ENCODE measurements at places on chromosomes 3 and 15. TPM values are rescaled to one million over a fixed set of nuclear protein-coding genes. Genes with fewer than 3 reads are reported as not detected.

GRCh38 chr3:5227812-5228211 lies 40.3 kb downstream of the EDEM1 start:
- DNase-seq = no peak

GRCh38 chr15:66701422-66702034 lies 508 bp upstream of the SMAD6 start:
- DNase-seq = peak; percentile 63

Gene TMEM40
- total RNA-seq = not detected

DNA sequence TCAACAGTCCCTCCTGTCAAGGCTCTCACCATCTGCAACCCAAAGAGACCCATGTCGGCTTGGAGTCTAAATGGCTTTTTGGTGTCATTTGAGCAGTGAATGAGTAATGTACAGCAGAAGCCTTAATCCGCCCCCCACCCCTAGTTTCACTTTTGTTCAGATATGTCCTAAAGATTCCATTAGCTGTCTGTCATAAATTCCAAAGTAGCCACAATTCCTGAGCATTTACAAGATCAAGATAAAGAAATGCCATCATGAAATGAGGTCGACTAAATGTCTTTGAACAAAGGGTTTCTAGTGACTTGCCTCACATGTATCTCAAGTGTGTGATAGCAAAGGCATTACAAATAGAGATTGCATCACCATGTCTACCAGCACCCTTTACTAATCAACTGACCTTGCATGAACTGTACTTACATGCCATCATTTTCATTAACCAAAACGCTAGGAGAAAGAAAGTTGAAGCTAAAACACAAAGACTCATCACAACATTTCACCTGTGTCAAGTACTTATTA lies 123.8 kb upstream of the PHLDB2 start:
- DNase-seq = no peak

Gene LRRC49
- 3.3 TPM for total RNA-seq

Data from dermis microvascular lymphatic vessel endothelial cell (primary cell).